NCI-H1417 (cell line): ENCODE measurements at places on chromosomes 7 and 10.

GRCh38 chr7:51351661-51352060 is 35.1 kb upstream of the COBL start:
- DNase-seq, result no peak

DNA sequence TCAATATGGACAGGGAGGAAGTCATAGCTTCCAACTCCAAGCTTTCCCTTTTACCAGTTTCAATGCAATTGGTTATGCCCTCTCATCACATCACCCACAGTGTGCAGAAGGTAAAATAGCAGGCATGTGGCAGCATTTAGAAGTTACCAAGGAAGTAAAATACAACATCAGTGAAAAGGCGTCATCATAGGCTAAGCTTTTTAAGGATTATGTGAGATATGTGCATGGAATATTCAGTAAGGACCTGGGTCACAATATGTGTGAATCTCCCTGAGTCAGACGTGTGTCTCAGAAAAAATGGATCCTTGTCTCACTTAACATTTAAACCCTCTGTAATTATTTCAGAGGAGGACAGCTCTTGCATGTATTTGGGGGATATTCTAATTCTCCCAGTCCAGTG is 522.8 kb upstream of the POM121L12 start:
- no peak for DNase-seq

DNA sequence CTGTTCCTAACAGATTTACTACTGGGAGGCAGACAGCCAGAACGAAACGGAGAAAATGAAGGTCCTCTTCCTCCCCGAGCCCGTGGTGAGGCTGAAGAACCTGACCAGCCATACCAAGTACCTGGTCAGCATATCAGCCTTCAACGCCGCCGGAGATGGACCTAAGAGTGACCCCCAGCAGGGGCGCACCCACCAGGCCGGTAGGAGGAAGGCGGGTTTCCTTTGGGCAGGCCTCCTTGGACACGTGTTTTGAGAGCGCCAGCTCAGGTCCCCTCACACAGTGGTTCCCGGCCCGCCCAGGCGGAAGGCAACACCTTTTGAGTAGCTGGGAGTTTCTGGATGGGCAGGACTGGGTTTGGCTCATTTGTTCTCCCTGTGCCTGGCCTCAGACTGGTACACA is 474.0 kb upstream of the FOXK1 start:
- no peak for DNase-seq

GRCh38 chr10:1561731-1562337 is 175.5 kb downstream of the ADARB2 start:
- DNase-seq, result no peak

- no peak for DNase-seq
These were observed 2.2 kb downstream of the POLM start for GRCh38 chr7:44080118-44080517.

- no peak for DNase-seq
These were observed 138.6 kb downstream of the PPP1R17 start for GRCh38 chr7:31825576-31825975.

DNA sequence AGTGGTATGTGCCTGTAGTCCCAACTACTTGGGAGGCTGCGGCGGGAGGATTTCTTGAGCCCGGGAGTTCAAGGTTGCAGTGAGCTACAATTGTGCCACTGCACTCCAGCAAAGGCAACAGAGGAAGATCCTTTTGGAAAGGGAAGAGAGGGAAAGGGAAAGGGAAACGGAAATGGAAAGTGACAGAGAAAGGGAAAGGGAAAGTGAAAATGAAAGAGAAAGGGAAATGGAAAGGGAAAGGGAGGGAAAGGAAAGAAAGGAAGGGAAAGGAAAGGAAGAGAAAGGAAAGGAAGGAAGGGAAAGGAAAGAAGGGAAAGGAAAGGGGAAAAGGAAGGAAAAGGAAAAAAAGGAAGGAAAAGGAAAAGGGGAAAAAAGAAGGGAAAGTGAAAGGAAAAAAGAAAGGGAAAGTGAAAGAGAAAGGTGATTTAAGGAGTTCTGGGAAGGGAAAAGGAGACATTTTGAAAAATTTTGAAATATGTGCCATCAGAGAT is 2.3 kb upstream of the ZC3HAV1 start:
- no peak for DNase-seq

DNA sequence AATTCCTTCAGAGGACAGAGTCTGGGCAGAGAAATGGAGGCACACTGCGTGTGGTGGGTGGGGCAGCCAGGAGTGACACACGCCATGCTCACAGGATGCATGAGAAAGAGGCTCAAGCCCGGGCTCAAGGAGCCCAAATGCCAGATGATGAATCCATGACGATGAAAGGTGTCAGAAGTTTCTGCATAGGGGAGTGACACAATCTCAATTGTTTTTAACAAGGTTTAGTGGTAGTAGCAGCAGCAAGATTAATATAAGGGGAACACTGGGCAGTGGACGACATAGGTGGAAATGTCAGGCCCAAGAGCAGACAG is 126.1 kb downstream of the TNS3 start:
- DNase-seq, result no peak

DNA sequence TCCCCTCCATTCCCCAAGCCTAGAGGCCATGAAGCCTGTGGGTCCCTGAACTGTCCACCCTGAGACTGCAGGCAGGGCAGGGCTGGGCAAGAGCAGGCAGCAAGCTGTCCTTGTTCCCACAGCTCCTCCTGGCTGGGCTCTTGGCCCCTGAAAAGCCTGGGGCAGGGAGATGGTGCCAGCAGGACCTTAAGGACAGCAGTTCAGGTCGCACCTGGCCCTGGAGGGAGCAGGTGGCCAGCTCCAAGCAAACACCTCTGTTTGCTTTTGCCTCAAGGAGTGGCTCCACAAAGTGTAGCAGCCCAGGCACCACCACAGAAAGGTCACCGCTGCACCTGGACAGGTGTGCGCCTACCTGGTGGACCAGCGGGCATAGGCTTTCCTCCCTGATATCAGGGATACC is 5.2 kb downstream of the RET start:
- DNase-seq, result peak; percentile 66

GRCh38 chr10:131710142-131710861 is 190.5 kb upstream of the PPP2R2D start:
- DNase-seq, result no peak

DNA sequence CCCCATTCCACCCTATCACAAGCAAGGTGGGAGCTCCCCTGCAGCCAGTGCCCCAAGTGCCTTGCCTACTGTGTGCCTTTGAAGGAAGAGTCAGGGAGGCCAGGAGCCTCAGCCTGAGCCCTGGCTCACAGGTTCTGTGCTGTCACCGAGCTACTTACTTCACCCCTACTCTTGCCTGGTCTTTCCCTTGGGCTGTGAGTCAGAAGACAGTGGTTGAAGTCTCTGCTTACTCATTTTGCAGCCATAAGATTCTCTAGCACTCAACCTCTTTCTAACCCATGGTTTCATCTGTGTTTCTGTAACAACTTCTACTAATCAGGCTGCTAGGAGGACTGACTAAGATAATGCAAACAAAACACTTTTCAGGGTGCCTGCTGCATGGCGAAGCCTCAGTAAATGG is 114.5 kb downstream of the PLCE1 start:
- DNase-seq, result no peak

- no peak for DNase-seq
These were observed 56.4 kb downstream of the HIPK2 start for GRCh38 chr7:139721417-139721816.

- no peak for DNase-seq
These were observed 97.9 kb upstream of the YAE1 start for GRCh38 chr7:39468261-39468660.

DNA sequence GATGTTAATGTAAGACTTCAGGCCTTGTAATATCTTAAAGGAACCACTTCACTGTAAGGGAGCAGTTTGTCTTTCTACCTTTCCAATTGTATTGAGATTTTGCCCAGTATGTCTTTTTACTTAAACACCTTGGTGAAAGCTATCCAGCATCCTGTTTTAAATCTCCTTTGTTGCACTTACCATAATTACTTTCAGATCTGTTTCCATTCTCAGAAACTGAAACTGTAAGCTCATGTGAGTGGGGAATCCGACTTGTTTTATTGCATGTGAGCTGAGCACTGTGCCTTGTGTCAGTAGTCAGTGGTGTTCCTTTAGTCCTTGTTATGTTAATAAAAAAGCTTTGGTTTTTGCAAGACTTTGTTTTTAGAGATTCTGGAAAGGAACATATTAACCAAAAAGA is 42.2 kb downstream of the BMPR1A start:
- no peak for DNase-seq

- no peak for DNase-seq
These were observed 18.6 kb upstream of the ZMIZ1 start for GRCh38 chr10:79049931-79050895.

- DNase-seq, result peak; percentile 70
These were observed 457 bp downstream of the ACADSB start for GRCh38 chr10:123009105-123009820.

DNA sequence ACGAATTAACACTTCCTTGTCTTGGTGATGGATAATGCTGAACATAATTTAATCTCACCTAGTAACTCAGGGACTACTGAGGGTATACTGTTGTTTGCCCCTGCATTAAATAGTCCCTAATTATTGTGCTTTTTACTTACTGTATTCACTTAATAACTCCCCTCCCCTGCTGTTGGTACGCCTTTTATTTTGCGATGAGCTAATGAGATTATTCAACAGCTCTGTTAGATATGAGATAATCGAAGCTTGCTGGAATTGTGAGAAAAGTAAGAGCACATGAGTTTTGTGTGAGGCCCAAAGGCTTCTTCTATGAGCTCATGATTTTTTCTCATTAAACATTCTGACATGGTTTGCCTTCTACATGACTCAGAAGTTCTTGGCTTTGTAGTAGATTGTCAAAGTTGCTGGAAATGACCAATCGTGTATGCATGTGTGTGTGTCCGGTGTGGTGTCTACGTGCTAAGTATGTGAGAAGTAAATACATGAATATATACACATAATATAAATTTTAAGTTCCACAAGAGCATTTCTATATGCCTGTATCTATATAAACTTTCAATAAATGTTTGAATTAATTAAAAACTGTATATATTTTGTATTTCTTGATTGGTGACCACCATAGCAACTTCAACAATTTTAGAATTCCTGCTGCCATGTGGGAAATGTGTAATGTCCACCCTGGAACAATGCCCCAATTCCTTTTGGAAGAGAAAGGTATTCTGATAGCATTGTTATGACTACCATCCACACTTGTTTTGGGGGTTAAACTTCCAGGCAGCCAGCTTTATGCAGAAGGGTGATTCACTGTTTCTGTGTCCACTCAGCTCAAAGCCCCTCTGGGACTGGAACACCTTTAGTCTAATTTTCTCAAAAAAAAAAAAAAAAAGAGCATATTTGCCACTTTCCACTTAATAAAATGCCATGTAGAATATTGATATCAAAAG is 106.2 kb downstream of the SAMD9 start:
- DNase-seq, result no peak

DNA sequence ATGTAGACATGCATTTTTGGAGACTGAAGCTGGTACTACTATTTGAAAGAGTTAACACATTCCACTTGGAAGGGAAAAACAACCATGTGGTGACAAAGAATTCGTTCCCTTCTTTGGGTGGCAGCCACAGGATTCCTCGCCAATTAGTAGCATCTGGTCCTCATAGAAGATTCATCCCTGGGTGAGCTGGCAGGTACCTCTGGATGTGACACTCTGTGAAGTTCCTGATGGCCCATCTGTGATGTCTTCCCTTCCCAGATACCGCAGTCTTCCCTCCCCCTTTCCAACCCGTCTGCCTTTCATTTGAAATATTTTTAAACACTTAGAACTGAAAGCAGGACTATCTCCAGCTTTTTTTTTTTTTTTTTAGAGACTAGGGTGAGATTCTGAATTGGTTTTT is 569.5 kb downstream of the TYW1 start:
- no peak for DNase-seq

DNA sequence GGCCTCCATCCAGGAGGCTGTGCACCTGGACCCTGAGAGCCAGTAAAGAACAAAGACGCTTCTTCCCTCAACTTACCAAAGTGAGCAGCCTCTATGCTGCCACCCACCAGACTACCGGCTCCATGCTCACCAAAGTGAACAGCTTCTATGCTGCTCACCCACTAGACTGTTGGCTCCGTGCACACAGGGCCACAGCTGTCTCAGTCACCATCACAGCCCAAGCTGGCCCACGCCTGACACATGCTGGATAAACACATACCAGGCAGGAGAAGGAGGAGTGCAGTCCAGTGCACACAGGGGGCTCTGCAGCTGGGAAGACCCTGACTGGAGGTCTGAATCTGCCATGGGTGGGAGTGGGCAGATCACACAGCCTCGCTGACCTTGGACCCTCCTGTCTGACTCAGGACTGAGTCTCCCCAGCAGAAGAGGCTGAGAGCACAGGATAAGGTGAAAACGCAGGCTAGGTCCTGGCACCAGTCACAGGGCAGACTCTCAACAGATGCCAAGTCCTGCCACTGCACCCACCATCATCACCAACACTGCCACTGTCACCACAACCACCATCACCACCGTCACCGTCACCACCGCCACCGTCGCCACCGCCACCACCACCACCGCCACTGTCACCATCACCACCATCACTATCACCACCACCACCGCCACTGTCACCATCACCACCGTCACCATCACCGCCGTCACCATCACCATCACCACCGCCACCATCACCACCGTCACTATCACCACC is 130.9 kb downstream of the MAD1L1 start:
- DNase-seq, result no peak

GRCh38 chr10:113697595-113697994 is 17.9 kb downstream of the CASP7 start:
- no peak for DNase-seq

- no peak for DNase-seq
These were observed 186.8 kb downstream of the CTTNBP2 start for GRCh38 chr7:117686311-117686935.

DNA sequence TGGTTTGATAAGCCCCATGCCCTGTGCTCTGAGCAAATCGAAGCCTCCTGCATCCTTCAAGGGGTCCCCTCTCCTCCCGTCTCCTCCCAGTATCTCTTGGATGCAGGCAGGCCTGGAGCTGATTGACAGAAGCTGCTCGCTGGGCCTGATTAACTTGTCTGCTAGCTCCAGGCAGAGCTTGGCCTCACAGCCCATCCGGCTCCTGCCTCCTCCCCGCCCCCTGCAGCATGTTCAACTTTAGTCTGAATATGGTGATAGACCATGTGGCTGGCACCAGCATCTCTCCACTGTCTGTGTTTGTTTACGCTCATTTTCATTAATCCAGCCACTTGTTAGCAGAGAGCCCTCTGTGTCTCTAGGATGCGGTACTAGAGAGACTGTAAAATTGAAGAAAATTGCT is 432.2 kb downstream of the DPP6 start:
- DNase-seq, result no peak

DNA sequence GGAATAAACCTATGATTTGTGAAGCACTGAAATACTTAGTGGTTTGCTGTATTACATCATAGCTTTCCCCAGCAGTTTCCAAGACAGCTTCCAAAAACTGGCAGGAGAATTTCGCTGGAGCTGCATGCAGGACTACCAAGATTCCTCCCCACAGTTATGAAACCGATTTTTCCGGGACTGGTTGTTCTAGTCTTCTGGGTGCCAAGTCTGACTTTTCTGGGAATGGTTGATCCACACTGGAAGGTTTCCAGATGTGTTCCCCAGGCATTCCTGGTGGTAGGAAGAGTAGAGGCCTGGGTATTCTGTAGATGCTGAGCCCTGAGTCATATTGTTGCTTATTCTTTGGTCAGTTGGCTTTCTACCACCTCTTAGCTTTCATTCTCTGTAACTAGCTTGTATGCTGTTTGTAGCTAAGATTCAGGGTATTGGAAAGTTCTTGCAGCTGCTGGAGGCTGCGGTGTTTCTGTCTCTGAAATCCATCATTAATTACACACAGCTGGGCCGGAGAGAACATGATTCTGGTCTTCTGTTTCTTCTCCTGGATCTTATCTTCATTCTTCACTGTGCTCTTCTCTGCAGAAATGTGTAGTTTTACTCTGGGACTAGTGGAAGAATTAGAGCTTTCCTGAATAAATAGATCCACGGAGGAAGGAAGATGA is 6.3 kb downstream of the ABCC2 start:
- no peak for DNase-seq

- DNase-seq, result no peak
These were observed 103.8 kb downstream of the MLLT10 start for GRCh38 chr10:21637795-21638194.
